Cardiac muscle cell (in vitro differentiated cells and primary cell): ENCODE measurements at places on chromosomes 6 and 20. TPM values are rescaled to one million over a fixed set of nuclear protein-coding genes. Genes with fewer than 3 reads are reported as not detected.

DNA sequence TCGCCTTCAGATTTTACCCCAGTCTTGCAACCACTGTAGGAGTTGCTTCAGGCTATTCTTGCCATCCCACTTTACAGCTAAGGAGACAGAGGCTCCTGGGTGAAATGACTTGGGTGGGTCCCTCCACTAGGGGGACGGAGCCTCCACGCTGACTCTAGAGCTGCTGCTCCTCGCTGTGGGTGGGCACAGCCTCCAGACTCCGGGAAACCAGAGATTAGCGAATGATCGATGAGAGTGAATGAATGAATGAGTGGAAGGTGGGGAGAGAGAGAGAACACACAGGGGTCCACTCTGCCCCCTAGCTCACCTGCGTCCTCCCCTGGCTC, 10.4 kb downstream of the ZBP1 start:
- no peak for DNase-seq

- DNase-seq: no peak
Observed at GRCh38 chr6:82436740-82437139, 73.1 kb downstream of the TPBG start.

DNA sequence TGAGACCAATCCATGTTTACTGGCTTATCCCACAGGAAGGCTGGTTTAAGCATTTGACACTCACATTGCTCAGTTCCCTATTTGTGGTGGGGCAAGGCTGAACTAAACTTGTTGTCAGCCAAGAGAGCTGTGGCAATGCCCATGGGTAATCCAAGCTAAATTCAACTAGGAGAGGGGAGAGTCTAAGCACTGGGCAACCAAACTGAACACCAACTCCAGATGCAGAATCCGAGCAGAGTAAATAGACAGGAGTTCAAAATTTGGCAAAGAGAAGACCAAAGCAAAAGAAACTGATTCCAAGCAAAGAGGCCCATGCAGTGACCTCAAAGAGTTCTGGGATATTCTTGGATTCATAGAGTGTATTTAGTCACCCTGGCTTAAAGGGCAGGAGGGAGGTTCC, 106.5 kb upstream of the NT5E start:
- no peak for DNase-seq

GRCh38 chr6:141498977-141499376, 633.7 kb upstream of the GJE1 start:
- no peak for DNase-seq

- DNase-seq: no peak
Observed at GRCh38 chr6:150420926-150421325, 52.1 kb downstream of the IYD start.

DNA sequence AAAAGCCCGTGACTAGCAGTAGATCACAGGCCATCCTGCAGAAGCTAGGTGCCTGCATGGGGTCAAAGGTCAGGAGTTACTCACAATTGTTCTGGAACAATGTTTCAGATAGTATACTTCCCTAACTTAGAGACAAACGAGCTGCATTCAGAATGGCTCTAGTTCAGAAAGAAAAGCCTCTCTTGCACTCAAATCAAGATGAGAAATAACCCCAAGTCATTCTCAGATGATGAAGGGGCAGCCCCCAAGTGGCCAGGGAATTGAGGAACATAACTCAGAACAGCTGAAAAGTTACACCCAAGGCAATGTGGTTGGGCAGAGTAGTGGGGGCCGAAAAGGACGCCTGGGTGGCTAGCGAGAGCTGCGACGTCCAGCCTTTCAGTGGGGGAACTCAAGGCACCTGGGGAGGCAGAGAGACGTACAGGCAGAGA, 27.8 kb downstream of the FYN start:
- DNase-seq: no peak

GRCh38 chr6:18441251-18441979, 54.3 kb downstream of the RNF144B start:
- no peak for DNase-seq

GRCh38 chr6:126077810-126078776, 91.8 kb downstream of the TRMT11 start:
- DNase-seq: no peak

C20orf204 gene
- polyA plus RNA-seq: 0.35 and 0.76 TPM in 2 replicates

FOXA2 gene
- polyA plus RNA-seq: not detected in 2 replicates
